ENCODE measurements at places on chromosomes 6 and 20.

DNA sequence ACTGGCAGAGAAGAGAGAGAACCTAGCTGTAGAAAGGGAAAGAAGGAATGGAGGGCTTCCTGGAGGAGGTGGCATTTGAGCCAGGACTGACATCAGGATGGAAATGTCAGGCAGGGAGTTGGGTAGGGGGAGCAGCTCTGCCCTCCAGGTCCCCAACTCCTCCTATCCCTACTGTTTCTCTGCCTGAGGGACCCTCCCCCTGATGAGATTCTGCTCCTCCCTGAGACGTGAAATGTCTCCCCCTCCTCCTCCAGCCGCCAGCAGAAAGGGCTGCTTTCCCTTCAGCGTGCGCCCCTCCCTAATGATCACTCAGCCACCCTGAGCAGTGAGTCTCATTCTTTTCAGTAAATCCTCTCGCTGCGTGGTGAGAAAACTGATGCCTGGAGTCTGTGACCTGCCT, 40.6 kb downstream of the HLA-DPB1 start:
- no peak for DNase-seq

DNA sequence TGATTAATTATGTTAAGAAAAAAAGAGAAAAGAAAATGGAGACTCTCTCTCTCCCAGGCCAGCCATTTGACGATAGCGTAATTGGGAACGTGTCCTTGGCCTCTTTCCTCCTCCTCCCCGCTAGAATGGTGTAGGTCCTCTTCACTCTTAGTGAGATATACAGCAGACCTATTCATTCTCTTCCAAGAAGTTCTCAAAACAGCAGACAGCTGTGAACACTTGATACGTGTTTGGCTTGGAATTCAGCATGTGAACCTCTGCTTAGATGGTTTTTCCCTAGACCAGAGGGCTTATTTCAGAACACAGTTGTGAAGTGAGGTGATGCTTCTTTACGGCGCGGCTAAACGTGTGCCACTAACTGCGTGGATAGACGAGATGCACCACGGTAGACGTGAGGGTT, 32.6 kb upstream of the TULP4 start:
- DNase-seq = no peak

DNA sequence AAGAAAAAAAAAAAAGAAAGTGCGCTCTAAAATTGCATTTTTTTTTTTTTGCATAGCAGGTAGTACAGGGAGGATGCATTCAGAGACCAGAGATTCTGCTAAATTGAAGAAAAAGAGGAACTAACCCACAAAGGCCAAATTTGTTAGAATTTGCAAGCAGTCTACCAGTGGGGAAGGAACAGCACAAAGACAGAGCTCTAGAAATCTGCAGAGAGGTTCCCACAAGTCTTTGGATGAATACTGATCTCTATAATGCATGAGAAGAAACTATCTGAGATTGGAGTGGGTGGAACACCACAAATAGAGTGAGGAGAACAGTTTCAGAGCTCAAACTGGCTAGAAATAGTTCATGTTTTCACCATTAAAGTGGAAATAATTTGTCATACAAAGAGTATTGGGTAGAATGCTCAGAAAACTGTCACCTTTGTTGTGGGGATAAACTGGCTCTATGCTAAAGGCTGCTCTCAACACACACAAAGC, 79.6 kb upstream of the AHI1 start:
- DNase-seq = peak; percentile 36

GRCh38 chr6:125872259-125872921, 81.6 kb downstream of the NCOA7 start:
- DNase-seq = no peak

DNA sequence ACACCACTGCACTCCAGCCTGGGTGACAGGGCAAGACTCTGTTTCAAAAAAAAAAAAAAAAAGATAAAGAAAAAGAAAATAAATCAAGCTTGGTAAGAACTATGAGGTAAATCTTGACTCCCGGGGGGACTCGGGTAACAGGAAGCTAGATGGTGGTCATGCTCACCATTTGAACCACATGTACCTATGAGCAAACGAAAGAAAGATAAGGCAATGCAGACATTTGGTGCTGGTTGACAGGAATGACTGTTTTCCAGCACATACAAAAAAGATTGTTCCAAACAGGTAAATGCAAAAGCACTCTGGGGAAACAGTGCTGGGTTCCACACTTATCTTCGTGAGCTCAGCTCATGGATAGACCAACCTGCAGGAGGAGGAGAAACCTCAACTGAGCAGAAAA, 22.8 kb upstream of the PTPN1 start:
- no peak for DNase-seq

GRCh38 chr6:144777249-144777648, 492.1 kb downstream of the UTRN start:
- no peak for DNase-seq

- DNase-seq = no peak
These were observed 57.3 kb upstream of the CST7 start for GRCh38 chr20:24891546-24892393.

GRCh38 chr20:5001174-5002076, at the start of gene SLC23A2:
Gene SLC23A2 (minus strand): TSS chr20:5001510. CDS start chr20:4932562, 68,948 bp downstream.
- no peak for DNase-seq

GRCh38 chr20:61644378-61645076, 392.5 kb downstream of the CDH4 start:
- DNase-seq = no peak

GRCh38 chr6:152272486-152272885, 364.7 kb downstream of the SYNE1 start:
- DNase-seq = no peak

DNA sequence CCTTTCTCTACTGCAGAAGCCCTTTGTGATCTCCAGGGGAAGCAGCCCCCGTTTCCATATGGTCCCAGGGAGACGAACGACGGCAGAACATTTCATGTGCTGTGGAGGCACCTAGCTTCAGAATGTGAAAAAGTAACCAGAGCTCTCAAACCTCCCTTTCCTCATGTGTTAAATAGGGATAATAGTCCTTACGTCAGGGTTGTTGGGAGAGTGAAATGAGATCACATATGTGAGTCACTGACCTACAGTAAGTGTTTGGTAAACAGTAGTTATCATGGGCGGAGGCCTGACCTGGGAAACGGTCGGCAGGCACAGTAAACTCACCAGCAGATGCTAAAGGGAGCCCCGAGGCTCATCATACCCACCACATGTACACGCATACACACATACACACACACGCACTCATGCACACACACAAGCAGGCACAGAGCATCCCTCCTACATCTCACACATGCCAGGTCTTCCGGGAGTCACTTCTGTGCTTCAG, 89.7 kb downstream of the LY86 start:
- DNase-seq = no peak

GRCh38 chr6:112289038-112289566, 34.7 kb upstream of the LAMA4 start:
- DNase-seq = no peak

- DNase-seq = no peak
These were observed 67.2 kb upstream of the TNFRSF21 start for GRCh38 chr6:47376930-47377329.

GRCh38 chr6:7621761-7622160, 31.8 kb downstream of the SNRNP48 start:
- DNase-seq = no peak

DNA sequence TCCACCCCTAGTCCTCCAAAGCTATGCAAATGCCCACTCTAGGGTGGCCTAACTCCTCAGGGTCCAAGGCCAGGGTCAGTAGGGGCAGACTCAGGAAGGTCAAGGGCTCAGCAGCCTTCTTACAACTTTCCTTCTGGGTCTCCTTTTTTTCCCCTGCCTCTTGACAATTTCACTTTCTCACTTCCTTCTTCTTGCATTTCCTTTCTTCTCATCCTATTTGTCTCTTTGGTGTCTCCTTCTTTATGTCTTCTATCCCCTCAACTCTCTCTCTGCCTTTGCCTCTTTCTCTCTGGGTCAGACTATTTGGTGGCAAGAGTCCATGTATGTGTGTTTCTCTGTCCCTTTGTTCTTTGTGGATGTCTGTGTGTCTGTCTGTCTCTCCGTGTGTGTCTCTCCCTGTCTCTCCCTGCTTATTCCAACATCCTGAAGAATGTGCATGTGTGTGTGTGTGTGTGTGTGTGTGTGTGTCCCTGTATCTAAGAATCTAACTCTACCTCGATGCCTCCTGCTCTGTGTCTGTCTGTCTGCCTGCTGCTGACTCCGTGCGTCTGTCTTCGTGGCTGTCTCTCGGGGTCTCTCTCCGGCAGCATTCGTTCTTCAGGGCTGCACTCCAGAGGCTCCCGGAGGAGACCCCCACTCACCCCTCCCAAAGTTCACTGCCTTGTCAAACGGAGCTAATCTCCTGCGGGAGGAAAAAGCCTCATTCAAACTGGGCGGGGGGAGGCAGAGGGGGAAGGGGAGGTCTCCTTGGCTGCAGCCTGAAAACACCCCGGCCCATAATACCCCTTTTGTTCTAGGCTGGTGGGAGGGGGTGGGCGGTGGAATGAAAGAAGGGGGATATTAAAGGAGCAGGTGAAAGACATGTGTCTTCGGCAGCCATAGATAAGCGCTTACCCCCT, 51.7 kb upstream of the FOXP4 start:
- no peak for DNase-seq

DNA sequence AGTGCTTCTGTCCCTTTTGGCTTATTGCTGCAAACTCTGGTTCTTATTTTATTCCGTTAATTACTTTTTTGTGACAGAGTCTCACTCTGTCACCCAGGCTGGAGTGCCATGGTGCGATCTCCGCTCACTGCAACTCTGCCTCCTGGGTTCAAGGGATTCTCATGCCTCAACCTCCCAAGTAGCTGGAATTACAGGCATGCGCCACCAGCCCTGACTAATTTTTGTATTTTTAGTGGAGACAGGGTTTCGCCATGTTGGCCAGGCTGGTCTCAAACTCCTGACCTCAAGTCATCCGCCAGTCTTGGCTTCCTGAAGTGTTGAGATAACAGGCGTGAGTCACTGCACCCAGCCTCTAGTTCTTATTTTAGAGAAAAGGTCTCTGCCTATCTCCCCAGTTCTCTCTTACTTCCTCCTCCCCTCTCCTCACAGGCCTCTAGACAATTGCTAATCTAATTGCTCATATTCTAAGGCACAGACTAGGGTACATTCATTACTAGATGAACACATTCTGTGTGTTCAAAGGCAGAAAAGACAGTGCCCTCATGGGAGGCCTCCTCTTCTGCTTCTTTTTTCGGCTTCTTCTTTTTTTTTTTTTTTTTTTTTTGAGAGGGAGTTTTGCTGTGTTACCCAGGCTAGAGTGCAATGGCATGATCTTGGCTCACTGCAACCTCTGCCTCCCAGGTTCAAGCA, 27.0 kb downstream of the EDEM2 start:
- peak; percentile 5 for DNase-seq

DNA sequence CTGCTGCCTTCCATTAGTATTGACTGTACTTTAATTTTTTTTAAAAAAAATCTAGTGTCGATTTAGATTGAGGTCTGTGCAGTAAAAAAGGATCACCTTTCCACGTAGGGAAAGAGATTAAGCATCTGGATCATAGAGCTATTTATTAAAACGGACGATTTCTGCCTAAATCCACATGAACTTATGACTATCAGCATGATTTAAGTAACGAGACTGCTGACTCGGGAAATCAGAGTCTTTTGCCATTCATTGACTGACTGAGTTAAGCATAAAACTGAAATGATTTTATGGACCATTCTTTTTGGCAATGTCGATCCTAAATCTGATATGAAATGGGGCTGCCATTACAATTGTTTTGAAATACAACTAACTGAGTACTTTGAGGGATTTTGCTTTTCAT, 261.7 kb downstream of the SAMD5 start:
- no peak for DNase-seq

GRCh38 chr6:40386200-40386599, 201.0 kb downstream of the LRFN2 start:
- DNase-seq = no peak

- DNase-seq = no peak
These were observed 11.6 kb downstream of the CCN6 start for GRCh38 chr6:112065426-112065986.
